ENCODE measurements at places on chromosomes 5 and 9. TPM values are rescaled to one million over a fixed set of nuclear protein-coding genes. Genes with fewer than 3 reads are reported as not detected.

ISCA1 gene
- total RNA-seq, result 30.1 TPM

PCDHGA12 gene
- total RNA-seq, result 0.12 TPM

IL7R gene
- total RNA-seq, result 64.1 TPM

PRRX2 gene
- total RNA-seq, result 3.4 TPM

FREM1 gene
- total RNA-seq, result not detected

TICAM2 gene
- total RNA-seq, result 1.0 TPM

PPIC gene
- not detected for total RNA-seq

ELOVL7 gene
- 1.1 TPM for total RNA-seq

TESK1 gene
- 52.9 TPM for total RNA-seq

RNF44 gene
- total RNA-seq, result 74.0 TPM

SCGB3A1 gene
- not detected for total RNA-seq

ZCCHC9 gene
- total RNA-seq, result 49.7 TPM

PHF24 gene
- 0.57 TPM for total RNA-seq

KCNV2 gene
- total RNA-seq, result not detected

SAXO1 gene
- not detected for total RNA-seq

FOXD4L4 gene
- not detected for total RNA-seq

C6 gene
- total RNA-seq, result not detected

SPINK13 gene
- not detected for total RNA-seq

INSYN2B gene
- not detected for total RNA-seq

ACTBL2 gene
- not detected for total RNA-seq

GMCL2 gene
- total RNA-seq, result 0.07 TPM

CLIC3 gene
- total RNA-seq, result not detected

HRCT1 gene
- not detected for total RNA-seq

TAL2 gene
- total RNA-seq, result not detected

All from activated CD4-positive, alpha-beta T cell treated with anti-CD3 and anti-CD28 coated beads, Interleukin-2, amount 10 ng/mL, durations not matched to agents 24 days and 14 days (primary cell).